ENCODE measurements at places on chromosomes 4 and X. TPM values are rescaled to one million over a fixed set of nuclear protein-coding genes. Genes with fewer than 3 reads are reported as not detected.

The ALG13 gene
- 37.9 TPM for total RNA-seq

The SLC39A8 gene
- total RNA-seq, result 6.7 TPM

The HOPX gene
- total RNA-seq, result 5.8 TPM

The BST1 gene
- total RNA-seq, result 6.6 TPM

The FHIP1A gene
- 2.2 TPM for total RNA-seq

The PPP2R2C gene
- 0.09 TPM for total RNA-seq

The CENPVL1 gene
- total RNA-seq, result not detected

The FAM184B gene
- total RNA-seq, result not detected

The SPIN3 gene
- total RNA-seq, result 6.3 TPM

The CRMP1 gene
- total RNA-seq, result not detected

The REELD1 gene
- total RNA-seq, result not detected

The SATL1 gene
- total RNA-seq, result not detected

The IL3RA gene
- total RNA-seq, result 28.9 TPM

The FRMD7 gene
- total RNA-seq, result not detected

The CFAP99 gene
- total RNA-seq, result 0.12 TPM

The FGG gene
- total RNA-seq, result not detected

The PASD1 gene
- not detected for total RNA-seq

The COL4A6 gene
- 0.92 TPM for total RNA-seq

The CYBB gene
- not detected for total RNA-seq

The FAM241A gene
- total RNA-seq, result 9.1 TPM

The BEX2 gene
- 0.88 TPM for total RNA-seq

The RHOH gene
- not detected for total RNA-seq

The ABLIM2 gene
- total RNA-seq, result 0.30 TPM

The WNK3 gene
- total RNA-seq, result 2.7 TPM

The MAGEA4 gene
- total RNA-seq, result not detected

The KLHL4 gene
- 19.3 TPM for total RNA-seq

The P2RY10 gene
- total RNA-seq, result not detected

The CLIC2 gene
- total RNA-seq, result 0.73 TPM

The TBX22 gene
- total RNA-seq, result not detected

The RRAGB gene
- total RNA-seq, result 14.3 TPM

The ARSJ gene
- total RNA-seq, result 50.0 TPM

The NAAA gene
- total RNA-seq, result 20.3 TPM

The TLR10 gene
- not detected for total RNA-seq

The LIN54 gene
- 15.7 TPM for total RNA-seq

The USP11 gene
- 36.4 TPM for total RNA-seq

The AKAP14 gene
- not detected for total RNA-seq

The ELF4 gene
- total RNA-seq, result 32.9 TPM

The POF1B gene
- total RNA-seq, result not detected

The CXCL3 gene
- 1.3 TPM for total RNA-seq

The ACSL4 gene
- total RNA-seq, result 88.9 TPM

The OTUD5 gene
- total RNA-seq, result 44.3 TPM

The IGSF1 gene
- total RNA-seq, result not detected

Measured in endothelial cell of umbilical vein (primary cell).